Uterus (tissue), 4 donors: ENCODE measurements at places on chromosomes 5 and 9. TPM values are rescaled to one million over a fixed set of nuclear protein-coding genes. Genes with fewer than 3 reads are reported as not detected.

Gene FABP6
- total RNA-seq, result 0.76 TPM

Gene CTXN3
- not detected for total RNA-seq

Gene DOCK2
- 2.0 TPM for total RNA-seq

Gene HSPB3
- total RNA-seq, result 1.7 TPM

Gene PCDHB5
- total RNA-seq, result 1.2 TPM

Gene TRIM32
- total RNA-seq, result 15.4 TPM

Gene KIF20A
- 33.8 TPM for total RNA-seq

Gene KIF27
- 12.5 TPM for total RNA-seq

Gene SHISAL2B
- total RNA-seq, result not detected

Gene PCDH1
- total RNA-seq, result 31.8 TPM

Gene IL13
- not detected for total RNA-seq

Gene DIPK1B
- total RNA-seq, result 20.8 TPM

Gene PCDHB4
- 0.59 TPM for total RNA-seq

Gene SPAG8
- total RNA-seq, result 6.0 TPM

Gene TRAF1
- 4.3 TPM for total RNA-seq

Gene GRIN3A
- total RNA-seq, result 5.9 TPM

Gene HSD17B3
- not detected for total RNA-seq

Gene SIL1
- total RNA-seq, result 30.1 TPM

Gene WDR38
- total RNA-seq, result not detected

Gene PCDHA13
- 2.1 TPM for total RNA-seq

Gene OBP2B
- total RNA-seq, result not detected

Gene FOXD4L5
- not detected for total RNA-seq

Gene GBGT1
- total RNA-seq, result 28.5 TPM

Gene SLC1A3
- total RNA-seq, result 2.3 TPM

Gene IL33
- 6.9 TPM for total RNA-seq

Gene LCN1
- total RNA-seq, result 2.2 TPM

Gene OSMR
- total RNA-seq, result 87.6 TPM

Gene IL5
- total RNA-seq, result not detected

Gene CYLC2
- not detected for total RNA-seq

Gene TSSK1B
- total RNA-seq, result not detected

Gene GAPT
- total RNA-seq, result 6.8 TPM

Gene BARX1
- total RNA-seq, result not detected

Gene CDH10
- total RNA-seq, result 12.0 TPM

Gene SLC25A2
- 0.28 TPM for total RNA-seq

Gene PRLR
- 58.4 TPM for total RNA-seq

Gene WNT8A
- total RNA-seq, result not detected

Gene PCDHGA10
- 2.4 TPM for total RNA-seq

Gene ANKRD55
- total RNA-seq, result 0.55 TPM

Gene IL31RA
- not detected for total RNA-seq

Gene SPARC
- 2,293 TPM for total RNA-seq

Gene PCDHGA6
- total RNA-seq, result 4.4 TPM

Gene ADRA1B
- total RNA-seq, result under 0.01 TPM

Gene PCDHGA8
- 0.59 TPM for total RNA-seq

Gene SPINK7
- not detected for total RNA-seq

Gene SIGMAR1
- 34.1 TPM for total RNA-seq

Gene OR1Q1
- not detected for total RNA-seq

Gene SPATA24
- total RNA-seq, result 2.4 TPM

Gene FGF1
- 5.7 TPM for total RNA-seq

Gene IFNA2
- not detected for total RNA-seq

Gene SLC25A48
- total RNA-seq, result not detected

Gene FCHO2
- 65.1 TPM for total RNA-seq
